Mammary epithelial cell (primary cell): ENCODE measurements at places on chromosomes 13 and 19.

GRCh38 chr13:75647126-75647784, 11.1 kb downstream of the LMO7 start:
- DNase-seq: peak; percentile 43

GRCh38 chr19:51511353-51511752, 9.8 kb upstream of the SIGLEC12 start:
- DNase-seq: no peak

DNA sequence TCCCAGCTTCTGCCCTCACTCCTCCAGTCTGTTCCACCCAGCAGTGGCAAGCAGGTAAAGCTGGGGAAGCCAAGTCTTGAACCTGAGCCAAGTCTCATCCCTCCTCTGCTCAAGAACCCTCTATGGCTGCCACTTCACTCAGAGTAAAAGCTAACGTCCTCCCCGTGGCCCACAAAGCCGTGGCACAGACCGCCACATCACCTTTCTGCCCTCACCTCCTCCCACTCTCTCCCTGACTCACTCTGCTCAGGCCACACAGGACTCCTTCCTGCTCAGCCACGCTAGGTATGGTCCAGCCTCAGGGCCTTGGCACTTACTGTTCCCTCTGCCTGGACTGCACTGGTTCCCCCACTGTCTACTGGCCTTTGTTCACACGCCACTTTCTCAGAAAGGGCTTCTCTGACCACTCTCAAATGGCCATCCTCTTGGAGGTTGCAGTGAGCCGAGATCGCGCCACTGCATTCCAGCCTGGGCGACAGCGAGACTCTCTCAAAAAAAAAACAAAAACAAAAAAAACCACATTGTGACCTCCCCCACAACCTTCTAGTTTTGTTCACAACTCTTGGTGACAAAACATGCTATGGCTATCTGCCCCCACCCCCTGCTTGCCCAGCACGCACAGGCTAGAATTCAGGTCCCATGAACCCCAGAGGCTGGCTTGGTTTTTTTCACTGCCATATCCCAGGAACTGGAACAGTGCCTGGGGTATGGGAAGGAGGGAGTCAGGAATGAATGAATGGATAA, 15.8 kb downstream of the NDUFB7 start:
- peak; percentile 82 for DNase-seq

DNA sequence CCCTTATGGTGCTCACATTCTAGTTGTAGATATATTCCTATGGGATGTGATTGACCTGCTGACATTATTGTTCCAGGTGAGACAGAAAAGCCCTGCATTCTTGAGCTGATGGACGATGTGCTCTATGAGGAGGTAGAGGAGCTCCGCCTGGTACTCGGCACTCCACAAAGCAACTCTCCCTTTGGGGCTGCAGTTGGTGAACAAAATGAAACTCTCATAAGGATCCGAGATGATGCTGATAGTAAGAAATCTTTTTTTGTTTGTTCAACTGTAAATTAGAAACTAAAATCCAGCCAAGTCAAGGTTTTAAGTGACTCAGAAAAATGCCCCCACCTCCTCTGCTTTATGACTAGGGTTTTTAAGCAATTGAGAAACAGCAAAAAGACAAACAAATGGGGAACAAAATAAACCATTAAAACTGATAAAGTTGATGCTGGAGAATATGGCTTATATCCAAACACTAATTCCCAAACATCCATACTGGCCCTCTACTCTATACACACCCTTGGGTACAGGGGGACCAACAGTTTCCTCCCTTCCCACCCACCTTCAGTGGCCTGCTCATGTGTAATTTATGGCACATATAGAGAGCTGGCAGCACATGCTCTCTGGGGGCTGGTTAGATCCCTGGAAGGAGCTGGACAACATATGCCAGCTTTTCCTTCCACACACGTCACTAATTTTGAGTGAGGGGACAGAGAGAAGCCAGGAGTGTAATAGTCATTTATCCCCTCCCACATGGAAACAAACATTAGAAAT, 139.6 kb downstream of the STOML3 start:
- no peak for DNase-seq

- DNase-seq: no peak
Observed at GRCh38 chr19:41935760-41936415, 7.6 kb upstream of the ERFL start.

DNA sequence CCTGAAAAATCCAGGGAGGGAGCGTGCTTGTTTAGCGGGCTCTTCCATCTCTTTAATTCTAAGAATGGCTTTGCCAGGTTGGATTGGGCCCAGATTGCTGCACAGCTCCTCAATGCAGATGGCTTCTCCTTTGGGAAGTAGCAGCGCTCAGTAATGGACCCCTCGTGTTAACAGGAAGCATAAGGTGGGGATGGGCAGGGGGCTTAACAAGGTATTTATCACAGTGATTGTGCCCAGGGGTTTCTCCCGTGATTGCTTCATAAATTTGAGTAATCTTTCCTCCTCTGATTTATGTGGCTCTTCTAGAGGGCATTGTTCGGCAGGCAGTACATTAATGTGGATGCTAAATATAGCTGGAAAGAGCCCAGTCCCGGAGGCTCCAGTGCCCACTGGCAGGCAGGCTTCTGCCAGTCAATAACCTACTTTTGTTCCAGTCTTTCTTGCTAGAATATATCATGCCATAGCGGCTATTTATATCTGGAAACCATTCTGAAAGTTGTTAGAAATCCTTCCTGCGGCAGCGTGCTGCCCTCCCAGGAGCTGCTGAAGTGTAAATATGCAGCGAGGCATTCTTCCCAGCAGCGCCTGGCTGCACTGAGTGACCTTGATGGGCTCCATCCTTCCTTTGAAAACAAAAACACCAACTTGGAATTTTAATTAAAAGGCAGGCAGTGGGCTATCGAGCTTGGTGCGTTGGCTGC, 65.0 kb downstream of the FGF9 start:
- DNase-seq: no peak

DNA sequence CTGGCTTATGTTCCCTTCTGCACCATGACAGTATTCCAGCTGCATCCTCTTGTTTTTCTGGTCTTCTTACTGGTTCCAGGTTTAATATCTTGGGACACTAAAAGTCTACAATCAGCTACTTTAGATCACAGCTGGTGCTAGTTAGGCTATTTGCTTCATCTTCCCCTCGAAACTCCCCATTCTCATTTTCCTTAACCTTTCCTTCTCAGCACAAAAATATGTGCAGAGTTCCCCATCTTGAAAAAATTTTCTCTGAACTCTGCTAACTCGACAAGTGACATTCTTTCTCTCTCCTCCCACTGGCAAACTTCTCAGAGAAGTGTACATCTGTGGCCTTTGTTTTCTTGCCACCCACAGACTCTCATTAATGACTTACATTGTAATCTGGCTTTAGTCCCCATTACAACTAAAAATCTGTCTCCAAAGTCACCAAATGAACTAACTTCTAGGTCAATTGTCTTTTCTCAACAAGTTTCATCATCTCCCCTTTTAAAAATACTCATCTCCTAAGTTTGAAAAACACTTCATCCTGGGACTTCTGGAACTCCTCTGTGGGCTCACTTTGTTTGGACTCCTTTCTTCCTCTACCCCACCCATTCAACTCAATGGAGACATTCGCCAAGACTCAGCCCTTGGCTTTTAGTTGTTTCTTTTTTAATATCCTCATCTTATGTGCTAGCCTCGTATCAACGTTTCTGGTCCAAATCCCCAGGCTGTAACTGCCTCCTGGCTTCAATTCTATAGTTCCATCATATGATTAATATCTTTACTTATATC, 7.1 kb upstream of the KL start:
- DNase-seq: no peak

DNA sequence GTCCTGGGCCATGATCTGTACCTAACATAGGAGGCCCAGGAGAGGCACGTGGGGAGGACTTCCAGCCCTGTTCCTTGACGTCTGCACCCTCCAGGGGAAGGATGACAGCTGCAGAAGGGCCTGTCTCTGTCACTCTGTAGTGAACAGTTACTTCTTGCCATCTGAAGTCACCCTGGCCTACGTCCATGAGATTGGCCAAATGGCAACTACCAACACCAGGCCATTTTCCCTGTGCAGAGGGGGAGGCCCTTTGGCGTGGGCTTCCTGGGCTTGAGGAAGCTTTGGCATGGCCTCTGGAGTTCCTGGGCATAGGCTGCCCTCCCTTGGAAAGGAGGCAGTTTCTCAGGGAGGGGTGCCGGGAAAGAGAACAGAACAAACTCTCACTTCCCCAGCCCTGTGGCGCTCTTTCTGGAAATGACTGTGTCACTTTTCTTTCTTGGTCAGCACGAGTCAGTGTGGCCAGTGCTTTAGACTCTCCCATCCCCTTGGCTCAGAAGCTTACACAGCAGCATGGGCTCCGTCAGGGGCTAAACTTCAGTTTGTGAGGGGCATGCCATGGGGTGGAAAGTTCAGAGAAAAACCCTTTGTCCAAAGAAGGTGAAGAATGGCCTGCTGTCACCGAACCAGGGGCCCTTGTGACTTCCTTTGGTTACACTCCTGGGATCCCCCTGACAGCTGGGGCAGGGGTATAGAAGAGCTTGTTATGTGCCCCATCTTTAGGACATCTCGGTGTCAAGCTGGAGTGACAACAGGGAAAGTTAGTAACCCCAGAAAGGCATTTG, 5.3 kb downstream of the CARM1 start:
- no peak for DNase-seq

DNA sequence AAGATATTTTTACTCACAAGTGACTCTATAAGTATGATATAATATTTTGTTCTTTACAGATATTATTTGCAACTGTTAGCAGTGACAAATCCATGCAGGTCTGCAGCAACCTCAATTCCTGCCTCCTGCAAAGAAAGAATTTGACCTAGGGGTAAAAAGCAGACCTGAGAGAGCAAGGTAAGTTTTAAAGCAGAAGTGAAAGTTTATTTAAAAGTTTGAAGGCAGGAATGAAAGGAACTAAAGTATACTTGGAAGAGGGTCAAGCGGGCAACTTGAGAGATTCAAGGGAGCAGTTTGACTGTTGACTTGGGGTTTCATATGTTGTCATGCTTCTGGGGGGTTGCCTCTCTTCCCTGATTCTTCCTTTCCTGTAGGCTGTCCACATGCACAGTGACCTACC, 520.1 kb upstream of the PCDH20 start:
- no peak for DNase-seq

- DNase-seq: no peak
Observed at GRCh38 chr19:6963244-6963852, 57.9 kb downstream of the MBD3L2B start.

- no peak for DNase-seq
Observed at GRCh38 chr19:17001603-17002183, 24.9 kb downstream of the CPAMD8 start.

GRCh38 chr13:79481685-79482052, 714 bp downstream of the NDFIP2 start:
- peak; percentile 52 for DNase-seq

GRCh38 chr13:25281193-25281934, 5.9 kb downstream of the MTMR6 start:
- DNase-seq: no peak

GRCh38 chr19:29564574-29565005, 38.8 kb downstream of the VSTM2B start:
- DNase-seq: peak; percentile 11

DNA sequence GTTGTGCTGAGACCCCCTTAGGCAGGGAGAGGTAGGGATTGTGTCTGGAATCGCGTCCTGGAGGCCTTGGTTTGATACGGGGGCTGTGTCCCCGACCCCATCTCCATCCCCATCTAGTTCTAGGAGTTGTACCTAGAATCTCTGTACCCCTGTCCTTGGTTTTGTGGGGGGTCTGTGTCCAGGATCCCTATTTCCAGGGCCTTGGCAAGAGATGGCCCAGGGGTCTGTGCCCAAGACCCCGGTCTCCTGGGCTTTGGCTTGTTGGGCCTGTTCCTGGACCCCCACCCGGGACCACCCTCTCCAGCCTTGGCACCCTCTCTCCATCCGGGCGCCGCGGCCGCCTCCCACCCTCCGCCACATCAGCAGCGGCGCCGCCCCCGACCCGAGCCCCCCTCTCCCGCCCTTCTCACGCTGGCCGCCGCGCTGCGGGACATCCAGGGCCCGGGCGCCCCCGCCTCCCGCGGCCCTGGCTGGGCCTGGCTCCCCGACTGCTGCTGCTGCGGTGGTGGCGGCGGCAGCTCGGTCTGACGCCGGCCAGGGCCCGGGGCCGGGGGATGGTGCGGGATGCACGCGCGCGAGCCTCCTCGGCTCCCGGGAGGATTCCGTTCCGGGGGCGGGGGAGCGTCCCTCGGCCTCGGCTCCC, at the start of gene NUMBL:
Gene NUMBL, minus strand, starts transcription at position 602 of the 643 bp plus-strand sequence. Its CDS starts 168 bp downstream, at position 434.
- no peak for DNase-seq

GRCh38 chr13:94435604-94436226, 43.8 kb downstream of the DCT start:
- DNase-seq: peak; percentile 28

DNA sequence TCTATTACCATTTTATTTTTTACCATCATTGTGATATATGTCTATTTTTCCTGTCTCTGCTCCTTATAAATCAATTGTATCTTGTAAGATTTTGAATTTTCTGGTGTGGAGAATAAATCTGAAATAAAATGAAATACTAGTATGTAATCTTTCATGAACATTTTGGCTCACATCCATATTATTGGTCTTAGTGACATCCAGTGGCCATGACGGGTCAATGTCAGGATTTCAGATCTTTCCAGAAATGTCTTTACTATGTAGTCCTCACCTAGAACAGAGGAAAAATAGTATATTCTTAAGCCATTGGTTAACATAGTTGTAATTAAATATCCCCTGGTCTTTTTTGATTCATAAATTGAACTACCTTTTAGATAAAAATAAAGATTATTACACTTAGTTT, 109.8 kb upstream of the GPC6 start:
- no peak for DNase-seq

GRCh38 chr19:52936954-52937325, 13.7 kb upstream of the ZNF888 start:
- DNase-seq: no peak

DNA sequence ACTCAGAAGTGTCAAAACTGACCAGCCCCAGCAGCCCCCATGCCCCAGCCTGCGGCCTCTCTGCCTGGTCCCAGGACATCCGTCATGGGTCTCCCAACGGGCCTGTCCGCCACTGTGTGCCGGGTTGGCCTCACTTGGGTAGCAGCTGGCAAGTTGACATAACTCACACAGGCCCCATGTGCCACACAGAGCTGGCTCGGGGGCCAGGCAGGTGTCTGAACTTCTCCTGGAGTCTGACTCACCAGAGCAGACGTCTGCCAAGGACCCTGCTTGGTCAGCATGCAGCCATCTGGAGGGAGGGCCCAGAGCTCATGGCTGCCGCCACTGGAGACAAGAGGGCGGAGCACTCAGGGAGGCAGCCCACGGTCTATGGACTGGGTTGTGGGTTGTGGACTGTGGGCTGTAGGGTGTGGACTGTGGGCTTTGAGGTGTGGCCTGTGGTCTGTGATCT, 32.0 kb upstream of the TMEM255B start:
- DNase-seq: peak; percentile 37

- DNase-seq: peak; percentile 30
Observed at GRCh38 chr19:40549007-40549708, 27.5 kb upstream of the SHKBP1 start.

GRCh38 chr13:110419381-110419791, 112.3 kb downstream of the COL4A2 start:
- DNase-seq: peak; percentile 96
